ENCODE measurements at places on chromosomes 1 and 21. TPM values are rescaled to one million over a fixed set of nuclear protein-coding genes. Genes with fewer than 3 reads are reported as not detected.

GRCh38 chr21:41482301-41482700 is 25.7 kb downstream of the TMPRSS2 start:
- no peak for DNase-seq

DNA sequence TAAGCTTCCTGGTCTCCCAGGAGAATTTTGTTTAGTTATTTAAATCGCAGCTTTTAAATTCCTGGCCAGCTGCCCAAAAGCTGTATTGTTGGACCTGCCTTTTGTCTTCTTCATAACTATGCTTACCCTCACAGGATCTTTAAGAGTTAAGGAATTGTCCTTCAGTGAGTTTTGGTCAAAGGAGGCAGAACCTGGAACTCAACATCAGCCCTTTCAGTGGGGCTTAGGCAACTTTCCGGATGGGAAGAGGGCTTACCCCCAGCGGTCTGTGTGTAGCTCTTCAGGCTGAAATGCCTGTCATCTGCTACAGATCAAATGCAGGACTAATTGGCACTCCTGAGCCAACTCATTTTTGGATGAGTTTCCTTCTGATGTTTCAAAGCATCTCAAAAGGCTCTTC is 402.6 kb downstream of the SIPA1L2 start:
- no peak for DNase-seq

- DNase-seq = no peak
Observed at GRCh38 chr1:17574516-17574915, 35.0 kb downstream of the ARHGEF10L start.

DNA sequence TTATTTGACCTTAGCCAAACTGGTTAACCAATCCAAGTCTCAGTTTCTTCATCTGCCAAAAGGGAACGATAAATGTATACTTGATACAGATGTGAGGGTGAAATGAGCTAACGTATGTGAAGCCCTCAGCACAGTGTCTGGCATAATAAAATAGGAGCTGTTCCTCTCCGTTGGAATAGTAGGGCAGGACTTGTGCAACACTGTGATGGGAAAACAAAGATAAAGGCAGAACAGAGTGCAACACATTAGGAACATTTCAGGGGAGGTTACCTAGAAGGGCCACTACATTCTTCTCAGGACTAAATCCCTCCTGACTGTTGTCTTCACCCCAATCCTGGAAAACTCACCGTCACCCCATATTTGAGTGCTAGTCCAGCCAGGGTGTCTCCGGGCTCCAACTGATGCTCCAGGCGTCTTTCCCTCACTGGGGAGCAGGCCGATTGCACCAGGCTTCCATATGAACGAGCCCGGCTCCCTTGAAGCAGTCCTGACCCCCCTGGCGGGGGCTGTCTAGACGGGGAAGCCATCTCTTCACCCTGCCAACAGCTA is 896 bp downstream of the LYSMD1 start:
- DNase-seq = no peak

ELAVL4 gene
- not detected for total RNA-seq

CNR2 gene
- not detected for total RNA-seq

- DNase-seq = no peak
Observed at GRCh38 chr1:67604778-67605177, 80.2 kb upstream of the GADD45A start.

PLPPR5 gene
- total RNA-seq = not detected

DNA sequence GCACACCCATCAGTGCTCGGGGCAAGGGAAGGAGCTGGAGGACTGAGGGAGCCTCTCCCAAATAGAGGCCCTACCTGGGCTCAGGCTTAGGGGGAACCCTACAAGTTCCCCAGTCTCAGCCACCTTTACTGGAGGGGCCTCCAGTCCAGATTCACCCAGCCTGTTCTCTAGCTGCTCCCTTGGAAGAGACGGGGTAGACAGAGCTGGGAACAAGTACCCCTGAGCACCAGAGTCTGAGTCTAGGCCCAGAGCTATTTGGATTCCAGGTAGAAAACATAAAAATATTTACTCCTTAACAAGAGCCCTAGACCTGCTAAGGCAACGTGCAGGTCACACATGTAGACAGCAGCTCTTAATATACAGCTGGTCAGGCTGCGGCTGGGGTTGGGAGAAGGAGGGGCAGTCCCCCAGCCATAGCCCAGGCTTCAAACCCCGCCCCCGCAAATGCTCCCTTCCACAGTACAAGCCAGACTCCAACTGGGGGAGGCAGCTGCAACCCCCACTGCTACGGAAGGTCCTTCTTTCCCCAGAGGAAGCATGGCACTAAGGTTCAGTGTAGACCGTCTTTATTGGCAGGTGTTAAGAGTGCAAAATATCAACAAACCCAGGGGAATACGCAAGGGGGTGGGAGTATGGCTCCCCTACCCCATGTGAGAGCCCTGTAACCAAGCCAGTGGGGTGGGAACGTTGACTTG is 8.0 kb downstream of the TENT5B start:
- DNase-seq = no peak

PLA2G2E gene
- not detected for total RNA-seq
